Natural killer cell (primary cell): ENCODE measurements at places on chromosomes 12 and 14. TPM values are rescaled to one million over a fixed set of nuclear protein-coding genes. Genes with fewer than 3 reads are reported as not detected.

- no peak for DNase-seq
Measured at GRCh38 chr12:6384499-6385436, 806 bp downstream of the LTBR start.

GRCh38 chr12:116661341-116661740, 76.5 kb downstream of the SPRING1 start:
- DNase-seq: no peak

DNA sequence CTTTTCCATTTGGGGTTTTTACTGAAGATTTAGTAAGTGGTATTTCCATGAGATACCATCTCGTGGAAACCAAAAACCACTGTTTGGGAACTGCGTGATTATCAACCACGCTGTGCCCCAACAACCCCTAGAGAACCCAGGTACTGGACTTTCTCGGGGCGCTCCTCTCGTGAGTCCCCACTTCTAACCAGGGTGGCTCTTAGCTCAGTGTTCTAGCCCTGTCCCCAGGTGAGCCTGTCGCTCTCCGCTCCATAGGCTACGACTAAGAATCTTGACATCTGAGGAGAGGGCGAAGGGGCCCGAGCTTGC, 686 bp downstream of the MCRS1 start:
- no peak for DNase-seq

DNA sequence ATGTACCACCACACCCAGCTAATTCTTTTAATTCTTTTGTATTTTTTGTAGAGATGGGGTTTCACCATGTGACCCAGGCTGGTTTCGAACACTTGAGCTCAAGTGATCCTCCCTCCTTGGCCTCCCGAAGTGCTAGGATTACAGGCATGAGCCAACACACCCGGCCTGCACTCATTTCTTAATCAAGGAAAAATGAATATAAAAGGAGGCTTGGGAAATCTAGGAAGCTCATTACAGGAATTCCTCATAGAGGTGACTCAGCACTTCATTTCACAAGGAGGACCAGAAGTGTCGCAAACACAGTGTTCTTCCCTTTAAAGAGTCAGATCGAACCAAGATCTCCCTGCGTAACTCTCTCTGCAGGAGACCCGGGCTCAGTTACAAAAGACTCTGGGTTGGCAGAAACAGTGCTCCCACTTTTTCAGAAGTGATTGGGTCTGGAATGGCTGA, 30.3 kb downstream of the NFKBIA start:
- no peak for DNase-seq

DNA sequence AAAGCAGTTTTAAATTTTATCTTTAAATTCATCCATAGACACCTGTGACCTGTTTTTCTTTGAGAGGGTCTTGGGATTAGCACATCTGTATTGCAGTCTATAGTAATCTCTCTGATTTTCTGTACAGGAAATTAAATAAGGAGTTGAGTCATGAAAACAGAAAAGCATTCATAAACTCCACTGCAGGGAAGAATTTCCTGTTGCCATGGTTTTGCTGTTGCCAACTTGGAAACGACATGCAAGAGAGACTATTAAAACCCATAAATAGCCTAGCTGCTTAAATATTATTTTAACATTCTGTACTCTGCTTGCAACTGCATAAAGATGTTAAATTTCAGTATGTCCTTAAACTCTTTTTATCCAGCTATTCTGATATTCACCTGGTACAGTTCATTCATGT, 281.0 kb upstream of the RGS6 start:
- no peak for DNase-seq

DNA sequence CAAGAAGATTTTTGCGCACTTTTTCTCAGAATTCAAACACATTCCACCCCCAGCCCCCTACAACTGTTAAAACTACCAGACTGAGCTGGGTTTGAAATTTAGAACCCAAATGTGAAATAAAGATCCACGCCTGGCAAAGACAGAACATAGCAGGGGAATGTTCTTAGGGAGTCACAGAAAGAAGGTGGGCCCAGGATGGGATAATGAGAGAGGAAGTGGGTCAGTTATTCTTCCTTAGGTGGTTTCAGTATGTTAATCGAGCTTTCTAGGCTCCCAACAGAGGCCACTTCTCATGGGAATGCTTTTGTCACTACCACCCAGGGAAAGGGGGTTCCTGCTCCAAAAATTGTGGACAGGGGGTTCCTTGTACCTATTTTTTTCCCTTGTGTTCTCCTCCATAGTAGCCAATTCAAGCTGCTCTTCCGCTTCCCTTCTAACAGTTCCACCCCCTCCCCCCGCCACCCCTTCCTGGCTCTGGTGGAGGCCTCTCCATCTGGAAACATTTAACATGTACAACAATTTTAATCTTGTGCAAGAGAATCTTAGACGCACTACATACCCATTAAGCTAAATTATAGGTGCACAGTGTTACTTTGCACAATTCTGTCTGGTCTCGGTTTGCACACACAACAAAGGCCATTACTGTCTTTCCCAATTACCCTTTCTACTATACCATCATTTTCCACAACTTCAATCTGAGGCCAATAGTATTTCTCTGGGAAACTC, 218.1 kb downstream of the MON2 start:
- DNase-seq: no peak

- DNase-seq: no peak
Measured at GRCh38 chr12:54052438-54053002, 1.1 kb upstream of the HOXC4 start.

DNA sequence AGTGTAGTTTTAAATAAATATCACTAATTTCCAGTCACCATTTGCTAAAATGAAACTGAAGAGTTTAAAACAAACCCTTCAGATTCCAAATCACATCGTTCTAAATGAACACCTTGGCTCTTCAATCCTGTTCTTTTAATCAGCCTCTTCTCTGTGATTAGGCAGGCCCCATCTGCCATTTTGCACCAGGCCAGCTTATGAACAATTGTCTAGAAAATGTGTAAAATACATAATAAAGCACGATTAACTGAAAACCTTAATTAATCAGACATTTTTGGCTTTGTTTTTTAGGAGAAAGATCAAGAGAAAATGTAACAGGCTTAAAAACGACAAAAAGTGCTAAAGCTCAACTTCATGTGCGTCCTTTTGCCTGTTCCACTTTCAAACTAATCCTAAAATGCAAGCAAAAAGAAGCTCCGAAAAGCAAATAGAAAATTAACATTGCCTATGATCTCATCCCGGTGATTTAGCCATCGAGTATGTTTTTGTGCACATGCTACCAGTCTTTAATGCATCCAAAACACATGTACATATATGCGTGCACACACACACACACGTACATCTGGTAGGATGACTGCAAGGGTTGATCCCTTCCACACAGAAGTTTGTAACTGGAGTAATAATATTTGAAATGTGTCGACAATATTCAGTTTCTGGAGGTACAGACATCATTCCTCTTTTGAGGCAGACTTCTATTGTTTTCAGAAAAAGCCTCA, 288.6 kb downstream of the FOXN3 start:
- DNase-seq: no peak

DNA sequence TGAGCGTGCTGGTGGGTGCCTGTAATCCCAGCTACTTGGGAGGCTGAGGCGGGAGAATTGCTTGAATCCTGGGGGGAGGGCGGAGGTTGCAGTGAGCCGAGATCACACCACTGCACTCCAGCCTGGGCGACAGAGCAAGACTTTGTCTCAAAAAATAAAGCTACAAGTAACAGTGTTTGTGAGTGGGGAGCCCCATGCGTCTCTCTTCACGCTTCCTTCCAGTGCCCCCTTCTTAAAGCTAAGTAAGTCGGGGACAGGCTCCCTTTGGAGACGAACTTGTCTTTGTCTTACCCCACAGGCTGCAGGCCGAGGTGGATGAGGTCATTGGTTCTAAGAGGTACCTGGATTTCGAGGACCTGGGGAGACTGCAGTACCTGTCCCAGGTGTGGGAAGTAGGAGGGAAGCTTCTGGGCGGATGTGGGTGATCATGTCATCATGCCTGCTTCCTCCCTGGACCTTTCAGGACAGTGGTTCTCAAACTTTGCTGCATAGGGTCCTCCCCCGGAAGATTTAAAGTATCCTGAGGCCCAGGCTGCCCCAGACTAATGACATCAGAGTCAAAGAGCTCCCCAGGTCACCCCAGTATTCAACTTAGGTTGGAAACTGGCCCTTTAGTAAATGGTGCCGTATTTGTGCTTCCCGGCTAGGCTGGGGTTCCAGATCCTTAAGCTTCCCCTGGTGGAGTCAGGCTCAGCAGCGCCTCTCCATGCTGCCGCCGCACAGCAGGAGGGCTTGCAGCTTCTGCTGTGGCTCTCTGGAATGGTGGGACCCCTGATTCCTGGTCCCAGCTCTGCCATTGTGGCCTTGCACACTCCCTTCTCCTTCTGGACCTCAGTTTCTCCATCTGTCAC, 37.1 kb downstream of the CYP46A1 start:
- DNase-seq: peak; percentile 6

- DNase-seq: peak; percentile 34
Measured at GRCh38 chr12:57101892-57102695, 9.1 kb downstream of the STAT6 start.

ERP29 gene
- 57.8 TPM for total RNA-seq

PLCZ1 gene
- total RNA-seq: not detected

KLRD1 gene
- total RNA-seq: 568 TPM

GPR137C gene
- total RNA-seq: 1.4 TPM
